ENCODE measurements at places on chromosomes 6 and 20. TPM values are rescaled to one million over a fixed set of nuclear protein-coding genes. Genes with fewer than 3 reads are reported as not detected.

GRCh38 chr6:130625825-130626527 is 201.2 kb upstream of the SMLR1 start:
- no peak for DNase-seq

The TMEM244 gene
- not detected for total RNA-seq

The SLC26A8 gene
- not detected for total RNA-seq

The GHRH gene
- total RNA-seq, result 0.97 TPM

The DEFB132 gene
- not detected for total RNA-seq

DNA sequence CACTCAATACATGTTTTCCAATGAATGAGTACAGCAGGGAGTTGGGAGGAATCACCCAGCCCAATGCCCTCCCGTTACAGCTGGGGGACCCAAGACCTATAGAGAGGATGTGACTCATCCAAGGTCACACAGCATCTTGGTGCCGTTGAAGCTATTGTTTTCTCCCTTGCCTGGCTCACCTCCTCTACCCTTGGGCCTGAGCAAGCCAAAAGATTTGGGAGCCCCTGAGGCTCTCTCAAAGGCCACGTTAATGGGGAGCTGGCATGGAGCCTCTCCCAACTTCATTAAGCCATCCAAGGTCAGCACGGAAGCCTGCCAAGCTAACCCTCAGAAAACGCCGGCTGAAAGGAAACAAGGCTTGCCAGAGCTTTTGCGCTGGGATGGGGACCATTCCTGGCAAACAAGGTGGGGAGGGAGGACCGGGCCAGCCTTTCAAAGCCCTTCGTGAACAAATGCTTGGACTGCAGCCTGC is 30.4 kb downstream of the KCNB1 start:
- DNase-seq, result peak; percentile 62

DNA sequence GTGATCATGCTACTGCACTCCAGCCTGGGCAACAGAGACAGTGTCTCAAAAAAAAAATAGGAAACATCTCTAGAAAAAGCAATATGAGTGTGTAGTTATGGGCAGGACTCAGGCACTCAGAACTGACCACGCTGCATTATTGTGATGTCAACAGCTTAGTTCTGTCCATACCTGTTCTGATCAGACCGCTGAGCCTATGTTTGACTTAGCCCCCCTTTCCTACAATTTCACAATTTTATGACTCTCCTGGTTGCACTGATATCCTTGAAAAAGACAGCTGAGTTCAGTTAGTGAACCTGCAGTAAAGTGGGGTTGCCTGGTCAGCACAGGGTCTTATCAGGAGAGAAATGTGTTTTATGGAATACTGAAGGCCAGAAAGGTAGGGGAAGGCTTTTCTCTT is 37.8 kb upstream of the PRDM1 start:
- DNase-seq, result no peak

- no peak for DNase-seq
These were observed 105.6 kb upstream of the FOXA2 start for GRCh38 chr20:22690000-22690399.

The SH3BGRL2 gene
- 5.9 TPM for total RNA-seq

- DNase-seq, result peak; percentile 77
These were observed 1.7 kb downstream of the MUCL3 start for GRCh38 chr6:30942338-30943060.

GRCh38 chr6:136511397-136511796 is 38.8 kb downstream of the MAP7 start:
- DNase-seq, result no peak

The CTCFL gene
- total RNA-seq, result not detected

- DNase-seq, result no peak
These were observed 35.5 kb downstream of the SNX5 start for GRCh38 chr20:17933121-17933520.

DNA sequence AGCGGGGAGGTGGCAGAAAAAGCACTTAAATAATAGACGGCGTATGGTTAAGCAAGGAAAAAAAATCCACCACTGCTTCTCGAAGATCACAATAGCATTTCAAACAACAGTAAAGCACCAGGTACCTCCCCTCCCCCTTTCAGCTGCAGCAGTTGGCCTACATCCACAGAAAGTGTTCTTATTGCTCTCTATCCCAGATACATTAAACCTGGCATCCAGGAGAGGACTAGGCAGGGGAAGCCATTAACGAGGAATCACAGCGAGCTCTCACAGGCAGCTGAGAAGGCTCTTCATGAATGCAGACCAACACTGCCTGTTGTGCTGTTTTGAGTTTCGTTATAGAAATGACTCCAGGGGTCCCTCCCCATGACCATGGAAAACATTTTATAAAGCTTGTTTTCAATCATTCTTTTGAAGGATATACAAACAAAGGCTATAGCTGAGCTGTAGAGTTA is 11.8 kb downstream of the FYN start:
- DNase-seq, result no peak

DNA sequence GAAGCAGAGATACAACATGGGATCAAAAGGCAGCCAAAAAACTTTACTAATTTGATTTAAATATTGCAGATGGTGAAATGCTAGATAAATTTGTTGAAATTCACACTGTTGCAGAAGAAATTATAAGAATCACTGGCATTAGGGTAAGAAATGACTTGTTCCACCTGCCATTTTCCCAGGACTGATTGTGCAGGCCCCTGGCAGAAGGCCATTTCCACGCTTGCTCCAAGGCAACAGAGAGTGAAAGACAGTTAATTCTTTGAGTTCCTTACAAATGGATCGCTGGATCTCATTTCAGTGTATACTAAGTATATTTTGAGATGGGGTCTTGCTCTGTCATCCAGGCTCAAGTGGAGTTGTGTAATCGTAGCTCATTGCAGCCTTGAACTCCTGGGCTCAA is 67.0 kb upstream of the TMEM181 start:
- DNase-seq, result no peak

- peak; percentile 11 for DNase-seq
These were observed 334.1 kb downstream of the TAF4 start for GRCh38 chr20:61731363-61732181.

Measured in Right ventricle myocardium superior (tissue), 1 donor.